Pulmonary artery endothelial cell (primary cell): ENCODE measurements at places on chromosomes 3 and 15. TPM values are rescaled to one million over a fixed set of nuclear protein-coding genes. Genes with fewer than 3 reads are reported as not detected.

The ABHD14A gene
- total RNA-seq, result 5.0 and 6.7 TPM in 2 replicates

The P3H2 gene
- total RNA-seq, result 0.88 and 1.3 TPM in 2 replicates

The NCEH1 gene
- 24.7 and 34.4 TPM in 2 replicates for total RNA-seq

The WDR5B gene
- 3.0 and 3.5 TPM in 2 replicates for total RNA-seq

The WDR93 gene
- total RNA-seq, result under 0.01 and 0.07 TPM in 2 replicates

The SMAD6 gene
- 14.9 and 18.9 TPM in 2 replicates for total RNA-seq

The SI gene
- total RNA-seq, result not detected in 2 replicates

The CYP11A1 gene
- not detected in 2 replicates for total RNA-seq

The RHOV gene
- 0.07 TPM in 1 of 2 replicates, not detected in the other for total RNA-seq

The UBA3 gene
- total RNA-seq, result 79.4 and 83.5 TPM in 2 replicates

The ABI3BP gene
- total RNA-seq, result 9.3 and 14.5 TPM in 2 replicates

The EXD1 gene
- total RNA-seq, result not detected in 2 replicates

The ACP3 gene
- total RNA-seq, result not detected in 2 replicates

The CACNA2D2 gene
- total RNA-seq, result not detected in 2 replicates

The LRRC3B gene
- not detected in 2 replicates for total RNA-seq

The SYNM gene
- total RNA-seq, result 5.9 and 10.2 TPM in 2 replicates

The MFAP1 gene
- total RNA-seq, result 24.2 and 38.4 TPM in 2 replicates

The QTRT2 gene
- 40.5 and 56.2 TPM in 2 replicates for total RNA-seq

The CELSR3 gene
- total RNA-seq, result 0.18 and 0.20 TPM in 2 replicates

The CPN2 gene
- not detected in 2 replicates for total RNA-seq

The RLBP1 gene
- total RNA-seq, result not detected in 2 replicates

The PRR20G gene
- not detected in 2 replicates for total RNA-seq

The SLC22A14 gene
- total RNA-seq, result under 0.01 and 0.14 TPM in 2 replicates

The ZMYND10 gene
- 0.13 and 0.35 TPM in 2 replicates for total RNA-seq

The ZNF385D gene
- 0.79 and 1.2 TPM in 2 replicates for total RNA-seq

The SH3GL3 gene
- total RNA-seq, result 0.07 TPM in 1 of 2 replicates, not detected in the other

The GRAMD2A gene
- total RNA-seq, result 0.14 and 0.20 TPM in 2 replicates

The FES gene
- total RNA-seq, result 60.5 and 76.2 TPM in 2 replicates

The GABRR3 gene
- not detected in 2 replicates for total RNA-seq

The ADAMTS17 gene
- 0.13 and 0.14 TPM in 2 replicates for total RNA-seq

The ACKR2 gene
- not detected in 2 replicates for total RNA-seq
